SK-N-SH (cell line): ENCODE measurements at places on chromosomes 3 and 15.

GRCh38 chr15:37678124-37678523 is 256.3 kb upstream of the TMCO5A start:
- DNase-seq, result no peak

GRCh38 chr3:99439892-99440291 is 198.5 kb upstream of the COL8A1 start:
- no peak for DNase-seq

DNA sequence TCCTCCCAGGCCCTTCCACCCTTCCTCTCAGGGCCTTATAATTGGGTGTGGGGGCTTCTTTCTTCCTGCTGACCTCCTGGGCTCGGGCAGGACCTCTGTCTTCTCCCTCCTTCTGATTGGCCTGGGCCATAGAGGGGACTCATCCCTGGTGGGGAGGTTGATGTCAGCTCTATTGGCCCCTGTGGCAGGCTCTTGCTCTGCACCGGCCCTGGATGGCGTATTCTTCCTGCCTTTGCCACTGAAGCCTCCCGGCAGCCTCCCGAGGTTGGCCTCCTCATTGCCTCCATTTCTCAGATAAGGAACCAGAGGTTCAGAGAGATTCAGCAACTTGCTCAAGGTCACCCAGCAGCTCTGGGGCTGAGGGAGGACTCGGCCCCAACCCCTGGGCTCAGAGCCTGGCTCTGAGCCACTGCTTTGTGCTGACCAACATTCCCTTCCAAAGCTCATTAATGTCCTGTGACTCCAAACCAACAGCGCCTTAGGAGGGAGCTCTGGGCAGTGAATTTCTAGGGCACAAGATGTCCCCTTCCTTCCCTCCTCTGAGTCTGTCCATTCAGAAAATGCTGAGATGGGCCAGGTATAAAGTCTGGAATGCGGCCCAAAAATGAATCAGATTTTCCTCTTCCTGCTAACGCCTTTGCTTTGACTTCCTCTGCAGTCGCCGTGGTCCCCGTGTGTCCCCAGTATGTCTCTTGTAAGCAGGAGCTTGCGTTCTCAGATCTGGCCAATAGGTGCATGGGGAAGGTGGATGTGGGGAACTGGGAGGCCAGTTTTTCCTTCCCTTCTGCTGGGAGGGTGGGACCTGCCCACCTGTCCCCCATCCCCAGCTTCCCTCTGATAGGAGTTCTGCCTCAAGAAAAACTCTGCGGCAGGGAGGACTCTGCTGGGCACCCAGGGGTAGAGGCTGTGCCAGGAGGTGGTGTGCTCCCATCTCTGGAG is 74.2 kb downstream of the HMCES start:
- no peak for DNase-seq

GRCh38 chr15:60374628-60375081 is 23.1 kb downstream of the ANXA2 start:
- DNase-seq, result no peak

DNA sequence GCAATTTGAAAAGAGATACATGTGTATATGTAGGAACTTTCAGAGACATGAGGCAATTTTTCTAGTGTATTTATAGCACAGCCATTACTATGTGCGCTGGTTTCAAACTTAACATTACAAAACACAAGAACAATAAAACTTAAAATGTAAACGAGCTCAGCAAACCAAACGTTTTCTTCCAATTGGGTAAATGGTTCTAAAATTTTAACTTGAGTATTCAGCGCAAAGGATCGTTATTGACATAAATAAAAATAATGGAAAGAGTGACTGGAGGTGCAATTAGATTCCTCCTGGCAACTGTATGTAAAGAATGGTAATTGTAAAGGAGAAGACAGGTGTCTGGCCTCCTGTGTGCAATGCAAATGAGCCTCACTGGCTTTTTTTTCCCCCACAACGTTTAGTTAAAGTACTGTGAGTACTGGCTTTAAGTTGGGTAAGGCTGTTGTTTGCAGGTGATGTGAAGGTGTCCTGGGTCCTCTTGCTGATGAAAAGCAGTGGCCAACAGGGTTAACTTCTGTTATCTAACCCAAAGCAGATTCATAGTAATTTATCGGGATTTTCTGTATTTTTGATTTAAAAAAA is 14.1 kb upstream of the GADL1 start:
- no peak for DNase-seq

DNA sequence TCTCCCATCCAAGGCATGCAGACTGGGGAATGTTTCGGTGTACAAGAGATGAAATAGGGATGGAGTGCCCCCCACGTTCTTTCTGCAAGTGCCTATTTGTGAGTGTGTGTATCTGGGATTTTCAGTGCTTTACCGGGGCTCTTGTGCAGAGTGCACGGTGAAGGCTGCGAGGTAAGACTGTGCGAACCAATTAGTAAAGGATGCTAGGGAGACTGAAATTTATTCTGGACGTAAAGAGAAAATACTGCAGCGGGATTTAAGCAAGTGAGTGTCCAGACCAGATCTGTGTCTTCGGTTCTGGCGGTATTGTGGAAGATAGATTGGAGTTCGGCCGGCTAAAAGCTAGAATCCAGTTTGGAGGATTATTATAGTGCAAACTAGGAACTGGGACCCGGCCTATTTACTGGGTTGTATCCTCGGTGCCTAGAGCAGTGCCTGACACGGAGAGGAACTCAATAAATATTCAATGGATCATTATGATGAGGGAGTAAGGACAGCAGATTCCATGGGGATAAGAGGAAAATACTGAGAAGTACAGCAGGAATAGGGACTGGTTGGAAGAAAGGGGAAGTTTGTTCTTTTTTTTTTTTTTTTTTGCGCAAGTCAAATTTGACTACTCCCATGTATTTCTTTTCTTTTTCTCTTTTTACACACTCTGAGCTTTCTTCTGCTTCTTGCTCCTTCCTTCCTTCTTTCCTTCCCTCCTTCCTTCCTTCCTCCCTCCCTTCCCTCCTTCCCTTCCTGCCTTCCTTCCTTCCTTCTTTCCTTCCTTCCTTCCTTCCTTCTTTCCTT is 580 bp upstream of the MAGEF1 start:
- DNase-seq, result no peak

DNA sequence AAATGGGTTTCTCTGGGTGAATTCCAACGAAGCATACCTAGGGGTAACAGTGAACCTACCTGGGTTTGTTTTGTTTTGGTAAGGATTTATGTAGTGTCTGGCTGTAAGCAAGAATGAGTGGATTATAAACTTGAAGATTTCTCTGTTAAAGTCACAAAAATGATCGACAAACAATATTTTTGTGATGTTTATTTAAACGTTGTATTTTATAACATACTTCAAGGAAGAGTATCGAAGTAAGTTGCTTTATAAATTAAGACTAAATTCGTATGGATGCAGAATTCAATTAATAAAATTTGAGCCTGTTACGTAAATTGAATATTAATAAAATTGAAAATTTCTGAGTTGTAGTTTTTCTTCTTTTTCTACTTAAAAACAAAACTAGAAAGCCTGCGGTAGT is 982 bp upstream of the ZDHHC23 start:
- DNase-seq, result no peak

DNA sequence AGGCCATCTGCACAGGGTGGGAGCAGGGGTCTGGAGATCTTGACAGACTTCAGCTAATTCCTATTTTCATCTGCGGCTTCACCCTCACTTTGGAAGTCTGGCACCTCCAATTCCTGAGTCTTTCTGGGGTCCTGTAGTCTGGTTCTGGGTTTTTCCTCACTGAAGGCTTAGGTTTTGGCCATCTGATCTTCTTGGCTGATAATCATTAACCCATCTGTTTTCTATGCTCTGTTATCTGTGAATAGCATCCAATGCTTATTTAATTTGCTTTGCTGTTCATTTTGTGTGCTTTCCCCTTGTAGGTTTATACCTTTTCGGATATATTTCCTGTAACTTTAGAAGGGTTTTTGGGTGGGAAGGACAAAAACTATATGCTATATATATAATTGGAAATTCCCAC is 17.6 kb downstream of the TATDN2 start:
- DNase-seq, result no peak

GRCh38 chr3:180062771-180063170 is 26.0 kb upstream of the PEX5L start:
- no peak for DNase-seq

DNA sequence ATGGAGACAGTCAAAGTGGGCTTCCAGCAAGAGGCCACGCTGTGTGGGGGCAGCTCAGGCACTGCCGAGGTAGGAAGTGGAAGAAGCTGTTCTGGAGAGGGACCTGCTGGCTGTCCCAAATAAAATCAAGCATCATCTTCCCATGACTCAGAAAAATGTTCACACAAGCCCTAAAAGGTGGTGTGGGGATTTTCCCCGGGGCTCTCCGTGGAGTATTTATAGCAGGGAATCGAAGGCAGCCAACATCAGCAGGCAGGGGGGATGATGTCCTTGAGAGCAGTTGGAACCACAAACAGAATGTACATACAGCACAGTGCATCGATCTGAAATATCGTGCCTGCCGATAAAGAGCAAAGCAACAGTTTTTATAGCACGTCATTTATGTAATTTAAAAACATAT is 27.6 kb downstream of the PRR23E start:
- DNase-seq, result no peak

GRCh38 chr15:95864467-95864886 is 466.0 kb upstream of the NR2F2 start:
- no peak for DNase-seq

DNA sequence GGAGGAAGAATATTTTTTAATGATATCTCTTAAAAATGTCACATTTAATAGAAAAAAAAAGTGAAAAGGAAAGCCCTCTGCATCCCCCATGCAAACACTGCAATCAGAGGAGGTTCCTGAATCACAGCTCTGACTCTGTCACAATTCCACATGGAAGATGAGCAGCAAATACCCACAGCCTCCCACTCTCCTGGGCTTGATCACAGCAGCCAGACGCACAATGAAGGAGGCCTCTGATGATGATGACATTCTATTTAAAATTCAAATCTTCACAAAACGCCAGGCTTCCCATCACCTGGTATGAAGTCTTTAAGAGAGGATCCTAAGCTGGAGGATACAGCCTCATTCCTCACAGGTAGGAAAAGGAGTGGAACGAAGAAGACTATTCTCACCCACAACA is 9.1 kb upstream of the DIS3L start:
- DNase-seq, result peak; percentile 20

GRCh38 chr15:50523851-50524251 is 22.6 kb downstream of the USP50 start:
- no peak for DNase-seq

GRCh38 chr15:47971637-47972036 is 149.2 kb upstream of the SLC24A5 start:
- no peak for DNase-seq

DNA sequence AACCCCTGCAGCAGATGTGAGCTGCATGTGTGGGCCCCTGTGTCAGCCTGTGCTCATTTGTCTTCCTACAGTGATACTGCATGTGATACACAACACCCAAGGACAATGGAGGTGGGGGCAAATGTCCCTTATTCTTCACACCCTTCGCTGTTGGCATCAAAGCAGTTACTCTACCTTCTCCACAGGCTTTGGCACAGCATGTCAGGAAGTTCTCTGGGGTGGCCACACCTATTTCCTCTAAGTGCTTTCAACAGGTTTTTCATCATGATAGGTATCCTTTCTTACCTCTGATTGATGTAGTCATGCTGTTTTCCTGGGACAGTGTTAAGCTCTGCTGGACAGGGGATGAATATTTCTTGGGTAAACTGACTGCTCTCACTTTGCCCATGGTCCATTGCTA is 29.5 kb downstream of the ZNF662 start:
- no peak for DNase-seq

DNA sequence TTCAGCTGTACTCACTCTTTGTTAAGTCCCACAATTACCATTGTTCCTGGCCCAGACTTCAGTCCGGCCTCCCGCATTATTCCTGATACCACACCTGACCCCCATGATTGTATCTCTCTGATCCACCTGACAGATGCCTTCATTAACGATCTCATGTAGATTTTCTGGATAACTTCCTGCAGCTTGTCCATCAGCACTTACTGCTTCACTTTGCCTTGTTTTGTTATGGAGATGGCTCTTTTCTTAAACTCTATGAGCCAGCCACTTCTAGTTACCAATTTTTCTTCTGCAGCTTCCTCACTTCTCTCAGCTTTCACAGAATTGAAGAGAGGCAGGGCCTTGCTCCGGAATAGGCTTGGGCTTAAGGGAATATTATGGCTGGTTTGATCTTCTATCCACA is 1044.2 kb downstream of the PLOD2 start:
- DNase-seq, result no peak

DNA sequence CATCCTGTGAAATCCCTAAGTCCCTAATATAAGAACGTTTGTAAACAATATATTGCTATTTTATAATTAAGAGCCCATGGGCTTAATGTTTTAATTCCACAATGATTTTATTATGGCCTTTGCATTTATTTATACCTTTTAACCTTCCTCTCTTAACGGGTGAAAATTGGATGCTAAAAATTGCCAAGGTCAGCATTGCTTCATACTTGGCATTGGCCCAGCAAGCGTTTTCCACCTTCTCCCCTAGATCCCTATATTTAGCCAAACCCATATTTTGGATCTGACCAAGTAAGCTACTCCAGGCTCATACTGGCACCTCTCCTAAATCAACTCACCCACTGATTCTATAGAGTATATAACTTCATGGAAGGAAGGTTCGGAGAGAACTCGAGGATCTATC is 188.0 kb upstream of the NR2F2 start:
- DNase-seq, result no peak

- no peak for DNase-seq
These were observed 51.7 kb downstream of the ZIC4 start for GRCh38 chr3:147354623-147355022.

GRCh38 chr15:57580866-57581265 is 10.8 kb upstream of the MYZAP start:
- DNase-seq, result no peak

GRCh38 chr15:79296583-79296982 is 14.1 kb downstream of the ANKRD34C start:
- no peak for DNase-seq

DNA sequence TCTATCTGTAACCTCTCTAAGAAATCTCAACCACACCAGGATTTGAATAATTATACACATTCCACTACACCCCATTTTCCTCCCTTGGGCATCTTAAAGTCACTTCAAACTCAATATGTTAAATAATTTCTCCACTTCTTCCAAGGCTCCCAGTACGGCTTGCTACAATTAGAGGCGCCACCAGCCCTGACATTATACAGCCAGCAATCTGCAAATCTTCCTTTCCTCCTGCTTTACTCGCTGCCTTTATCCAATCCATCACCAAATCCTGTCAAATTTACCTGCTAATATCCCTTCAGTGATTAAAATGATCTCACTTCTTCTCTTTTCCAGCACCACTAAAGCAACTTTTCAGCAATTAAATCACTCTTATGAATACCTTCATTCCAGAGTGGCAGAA is 13.9 kb downstream of the WWTR1 start:
- DNase-seq, result no peak

- peak; percentile 78 for DNase-seq
These were observed 25.5 kb downstream of the MGLL start for GRCh38 chr3:127796831-127797150.

DNA sequence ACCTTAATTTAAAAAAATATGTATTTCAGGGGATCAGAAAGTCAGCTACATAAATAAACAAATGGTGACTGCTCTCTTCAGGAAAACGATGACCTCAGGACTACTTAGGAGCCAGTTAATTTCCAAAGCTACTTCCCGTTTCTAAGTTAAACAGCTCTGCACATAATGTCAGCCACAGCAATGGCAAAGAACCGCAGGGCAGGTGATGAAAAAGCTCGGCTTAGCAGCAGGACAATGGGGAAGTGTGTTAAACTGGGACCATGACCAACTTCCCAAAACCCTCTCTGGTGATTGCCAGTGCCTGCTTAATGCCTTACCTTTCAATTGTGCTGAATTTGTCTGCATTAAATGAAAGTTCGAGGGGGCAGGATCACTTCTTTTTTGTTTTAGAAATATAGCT is 258.9 kb downstream of the FHIT start:
- no peak for DNase-seq

GRCh38 chr15:85116925-85117646 is 135.4 kb downstream of the PDE8A start:
- DNase-seq, result no peak

GRCh38 chr3:178084938-178085816 is 451.1 kb upstream of the KCNMB2 start:
- DNase-seq, result peak; percentile 70
